DMS79 treated with DMSO at 0.1 percent for 48 hours (cell line): ENCODE measurements at places on chromosomes 3 and 15.
A peak's percentile ranks its signal among the peaks of the same experiment; 100 is the strongest.

- DNase-seq = no peak
Observed at GRCh38 chr3:171121801-171122200, 95.3 kb upstream of the SLC2A2 start.

DNA sequence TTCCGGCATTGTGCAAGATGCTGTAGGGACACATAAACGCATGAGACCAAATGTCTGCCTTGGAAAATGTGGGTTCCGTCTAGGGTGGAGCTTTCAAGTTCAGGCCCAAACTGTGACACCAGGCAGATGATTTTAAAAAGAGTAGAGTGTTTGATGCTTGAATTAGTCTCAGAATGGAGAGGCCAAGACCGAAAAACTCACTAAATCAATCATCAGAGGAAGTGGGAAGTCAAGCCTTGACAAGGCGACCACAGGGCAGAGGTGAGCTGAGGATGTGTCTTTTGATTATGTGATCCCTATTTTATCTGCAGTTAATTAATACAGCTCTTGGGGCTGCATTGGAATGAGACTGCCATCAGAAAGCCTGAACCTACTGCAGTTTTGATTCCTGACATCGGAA is 275.4 kb downstream of the ABHD5 start:
- no peak for DNase-seq

GRCh38 chr3:40009991-40010390 is 200.6 kb downstream of the MYRIP start:
- no peak for DNase-seq

DNA sequence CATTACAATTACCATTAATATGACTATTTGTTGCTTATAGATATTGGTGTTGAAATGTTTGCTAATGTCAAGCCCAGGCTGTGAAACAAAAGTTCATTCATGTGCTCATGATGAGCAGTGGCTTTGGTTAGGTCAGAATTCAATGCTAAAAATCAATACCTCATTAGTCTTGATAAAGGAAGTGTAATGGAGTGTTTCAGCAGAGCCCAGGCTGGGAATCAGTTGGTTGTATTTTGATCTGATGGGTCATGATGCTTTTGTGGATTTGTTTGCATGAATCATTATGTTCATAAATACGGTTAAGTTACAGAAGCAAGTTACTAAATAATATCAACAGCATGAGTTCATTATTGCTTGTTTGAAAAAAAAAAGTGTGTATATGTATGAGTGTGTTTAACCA is 13.6 kb upstream of the ZNF774 start:
- DNase-seq = no peak

DNA sequence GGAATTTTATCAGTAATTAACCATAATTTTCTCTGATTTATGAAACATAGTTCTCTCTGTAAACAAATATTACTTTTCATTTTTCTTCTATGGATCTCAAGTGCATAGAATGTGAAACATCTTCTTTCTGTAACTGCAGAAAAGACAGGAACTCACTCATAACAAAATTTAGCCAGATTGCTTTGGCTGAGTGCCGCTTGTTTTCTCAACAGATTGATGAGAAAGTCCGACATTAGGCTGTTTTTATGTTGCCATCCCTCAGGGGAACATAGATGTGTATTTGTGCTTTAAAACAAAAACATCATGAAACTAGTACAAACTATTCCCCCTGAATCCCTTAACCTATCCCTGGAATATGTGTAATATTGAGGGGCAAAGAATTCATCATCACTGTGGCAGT is 154.2 kb downstream of the B3GALNT1 start:
- no peak for DNase-seq

GRCh38 chr15:88256279-88257230 is at the start of gene NTRK3:
TSS of gene NTRK3 (minus strand) at chr15:88256739. CDS start at chr15:88256153, 586 bp downstream.
- DNase-seq = peak; percentile 18

DNA sequence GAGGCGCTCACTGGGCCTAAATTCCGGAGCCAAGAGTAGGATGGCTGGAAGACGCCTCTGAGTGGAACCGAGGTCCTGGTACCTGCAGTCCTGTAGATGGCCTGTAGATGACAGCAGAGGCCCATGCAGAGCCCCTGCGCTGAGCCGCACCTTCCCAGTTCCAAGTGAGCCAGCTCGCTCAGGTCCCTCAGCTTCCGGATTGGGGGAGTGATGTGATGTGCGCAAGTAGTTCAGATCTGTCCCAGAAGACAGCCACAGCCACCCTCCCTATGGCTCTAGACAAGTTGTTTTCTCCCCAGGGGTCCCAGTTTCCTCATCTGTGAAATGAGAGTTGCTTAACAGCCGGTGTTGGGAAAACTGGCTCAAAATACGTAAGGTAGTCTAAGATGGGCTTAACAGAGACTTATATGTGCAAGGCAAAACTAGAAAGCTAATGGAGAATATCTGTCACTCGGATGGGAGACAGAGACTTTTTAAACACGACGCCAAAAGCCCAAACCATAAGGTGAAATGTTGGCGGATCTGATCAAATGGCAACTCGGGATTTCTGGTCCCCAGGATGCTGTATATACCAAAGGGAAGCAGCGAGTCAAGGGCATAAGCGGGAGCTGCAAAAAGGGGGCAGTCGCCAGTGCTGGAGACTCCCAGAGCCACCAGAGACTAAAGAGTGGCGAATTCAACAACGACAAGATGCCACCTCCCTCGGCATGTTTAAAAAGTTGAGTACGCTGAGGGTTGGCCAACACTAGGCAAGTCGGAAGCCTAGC is 765 bp upstream of the MAPKAPK3 start:
- DNase-seq = peak; percentile 54

GRCh38 chr15:85492406-85492805 is 112.0 kb downstream of the AKAP13 start:
- DNase-seq = no peak

DNA sequence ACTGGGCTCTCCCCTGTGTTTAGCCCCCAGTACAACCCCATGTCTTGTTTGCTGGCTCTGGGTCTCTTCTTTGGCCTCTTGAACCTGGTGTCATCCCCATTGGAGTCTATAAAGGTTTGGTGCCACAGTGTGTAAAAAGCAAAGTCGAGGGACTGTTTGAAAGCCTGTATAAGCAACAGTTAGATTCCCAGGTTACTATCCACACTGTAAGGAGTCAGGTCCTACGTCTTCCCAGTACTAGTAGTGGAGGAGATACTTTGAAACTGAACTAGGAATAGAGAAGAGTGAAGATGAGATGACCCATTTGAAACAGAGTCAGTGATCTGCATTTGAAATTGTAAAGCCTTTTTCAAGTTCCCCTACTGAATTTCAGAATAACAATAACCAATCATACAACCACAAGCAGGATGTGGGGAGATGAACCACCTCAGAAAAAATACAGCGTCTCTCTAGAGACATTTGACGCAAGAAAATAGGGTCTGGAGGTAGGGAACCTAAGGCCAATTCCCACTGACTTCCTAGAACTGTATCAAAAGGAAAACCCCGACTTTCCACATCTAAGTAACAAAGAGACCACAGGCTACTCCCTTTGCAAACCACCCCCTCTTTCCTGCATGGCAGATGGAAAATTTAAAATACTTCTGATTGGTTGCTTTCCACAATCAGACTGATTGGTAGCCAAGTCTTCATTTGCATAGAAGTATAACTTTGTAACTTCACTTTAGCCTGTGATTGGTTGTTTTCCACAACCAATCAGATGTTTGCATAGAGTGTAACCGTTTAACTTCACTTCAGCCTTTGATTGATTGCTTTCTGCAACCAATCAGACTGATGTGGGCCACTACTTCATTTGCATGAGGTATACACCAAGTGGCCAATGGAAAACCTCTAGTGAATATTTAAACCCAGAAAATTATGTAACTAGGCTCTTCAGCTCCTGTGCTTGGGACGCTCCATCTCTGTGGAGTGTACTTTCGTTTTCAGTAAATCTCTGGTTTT is 49.9 kb upstream of the NEDD4 start:
- no peak for DNase-seq

DNA sequence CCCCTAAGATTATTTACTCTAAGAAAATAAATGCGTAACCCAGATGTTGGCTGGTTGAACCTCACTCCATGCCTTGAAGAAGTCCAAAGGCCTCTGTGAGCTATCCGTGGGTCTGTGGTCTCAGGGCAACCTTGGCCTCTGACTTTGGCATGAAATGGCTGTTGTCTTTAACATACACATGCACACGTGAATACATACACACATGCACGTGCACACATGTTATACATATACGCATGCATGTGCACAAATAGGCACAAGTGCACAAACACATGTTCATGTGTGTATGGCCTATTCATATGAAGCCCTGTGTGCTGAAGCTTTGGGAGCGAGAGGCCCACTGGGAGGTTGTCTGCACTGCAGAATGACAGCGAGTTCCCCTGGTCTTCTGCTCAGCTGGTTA is 50.8 kb downstream of the KLF15 start:
- DNase-seq = no peak

DNA sequence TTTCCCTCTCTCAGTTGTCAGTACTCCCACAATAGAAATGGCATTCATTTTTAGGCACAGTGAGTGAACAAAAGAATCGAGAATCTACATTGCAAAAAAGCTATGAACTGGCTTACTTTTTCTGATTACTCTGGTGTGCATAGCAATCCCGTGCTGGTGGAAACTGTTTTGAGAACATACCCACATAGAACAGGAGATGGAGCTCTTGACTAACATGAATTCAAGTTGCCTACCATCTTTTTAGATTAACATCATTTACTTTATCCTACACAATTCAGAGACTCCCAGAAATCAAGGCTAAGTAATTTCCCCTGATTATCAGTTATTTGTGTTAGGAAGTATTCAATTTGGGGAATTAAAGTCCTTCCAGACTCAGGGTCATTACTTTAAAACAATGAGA is 326.6 kb downstream of the ARPP21 start:
- DNase-seq = peak; percentile 23

- DNase-seq = no peak
Observed at GRCh38 chr3:179482857-179483256, 31.6 kb upstream of the GNB4 start.

DNA sequence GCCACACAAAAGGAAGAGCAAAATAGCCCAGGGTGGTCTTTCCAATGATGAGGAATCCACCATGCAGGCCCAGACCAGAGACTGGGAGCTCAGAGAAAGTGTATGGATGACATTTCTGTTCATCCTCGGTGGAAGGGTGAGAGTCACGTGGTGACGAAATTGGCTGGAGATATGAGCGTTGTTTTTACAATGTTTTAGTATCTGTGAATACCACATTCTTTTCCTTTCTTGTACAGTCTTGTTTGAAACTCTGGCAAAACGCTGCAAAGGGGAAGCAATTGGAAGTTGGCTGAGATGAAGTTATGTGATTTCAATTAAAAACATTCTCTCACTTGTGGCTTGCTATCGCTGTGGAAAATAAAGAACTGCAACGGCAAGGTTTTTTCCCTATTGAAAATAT is 137.5 kb downstream of the MAGI1 start:
- DNase-seq = no peak

GRCh38 chr3:126539558-126540250 is 15.7 kb downstream of the CHST13 start:
- no peak for DNase-seq

DNA sequence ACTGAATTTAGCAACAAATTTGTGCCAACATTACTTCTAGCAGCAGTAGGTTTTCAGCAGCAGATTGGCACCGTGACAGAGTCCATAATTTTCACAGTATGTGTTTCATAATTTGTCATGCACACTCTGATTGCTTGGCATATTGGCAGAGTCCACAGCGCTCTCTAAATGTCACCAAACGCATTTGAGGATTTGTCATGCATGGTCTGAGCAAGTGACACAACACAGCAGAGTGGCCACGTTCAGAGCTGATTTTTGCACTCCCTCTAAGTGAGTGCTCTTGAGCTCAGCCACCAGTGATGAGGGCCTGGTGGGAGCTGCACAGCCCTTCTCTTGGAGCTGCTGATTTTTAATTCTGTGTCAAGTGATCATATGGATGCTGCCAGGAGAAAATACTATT is 1270.8 kb downstream of the ROBO1 start:
- DNase-seq = peak; percentile 82

DNA sequence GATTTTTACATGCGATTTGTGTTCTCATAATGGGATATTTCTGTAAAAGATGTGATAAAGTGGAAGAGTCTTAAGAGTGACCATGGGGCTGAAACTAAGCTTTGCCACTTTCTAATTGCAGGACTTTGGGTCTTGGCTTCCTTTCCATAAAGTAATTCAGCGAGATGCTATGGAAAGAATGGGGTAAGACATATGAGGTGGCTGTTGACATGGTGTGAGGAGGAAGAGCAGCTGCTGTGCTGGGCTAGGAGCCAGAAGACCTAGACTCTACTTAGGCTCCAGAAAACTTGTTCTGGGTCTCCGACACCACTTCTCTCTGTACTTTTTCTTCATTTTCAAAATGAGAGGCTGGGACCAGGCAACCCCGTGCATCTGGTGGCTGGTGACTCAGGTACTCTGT is 654.5 kb upstream of the CFAP20DC start:
- DNase-seq = no peak

GRCh38 chr15:46301291-46301690 is 666.5 kb downstream of the SQOR start:
- DNase-seq = peak; percentile 15

DNA sequence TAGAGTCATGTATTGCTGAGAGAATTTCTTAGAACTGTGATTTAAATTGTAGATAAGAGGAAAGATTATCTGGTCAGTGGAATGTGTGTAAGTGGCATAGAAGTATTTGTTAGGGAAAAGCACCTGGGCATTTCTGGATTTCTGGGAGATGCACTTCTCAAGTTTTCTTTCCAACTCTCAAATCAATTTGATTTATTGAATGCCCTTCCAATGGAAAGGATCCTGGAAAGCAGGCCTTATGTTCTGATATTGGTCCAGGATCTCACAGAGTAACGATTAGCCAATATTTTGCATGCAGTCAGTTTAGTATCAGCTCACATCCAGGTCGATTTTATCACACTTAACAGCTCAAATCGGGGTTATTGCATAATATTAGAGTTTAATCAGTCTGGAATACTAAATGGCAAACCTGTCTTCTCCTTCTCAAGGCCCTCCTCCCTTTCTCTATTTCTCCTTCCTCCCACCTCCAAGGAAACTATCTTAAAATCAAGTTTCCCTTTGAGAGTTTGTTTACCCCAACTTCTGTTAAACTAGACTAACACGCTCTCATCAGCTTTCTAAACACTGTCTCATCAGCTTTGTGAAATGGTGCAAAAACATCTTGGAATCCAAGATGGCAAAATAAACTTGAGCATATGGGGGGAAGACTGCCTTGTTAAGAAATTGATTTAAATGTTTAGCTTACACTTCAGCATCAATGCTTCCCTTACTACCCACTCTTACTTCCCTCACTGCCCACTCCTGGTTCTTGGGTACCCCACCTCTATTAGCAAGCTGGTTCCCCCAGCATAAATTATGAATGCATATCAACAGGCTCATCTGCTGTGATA is 9.5 kb downstream of the SOX2 start:
- DNase-seq = no peak

- DNase-seq = no peak
Observed at GRCh38 chr3:69811452-69812401, 72.5 kb downstream of the MITF start.

GRCh38 chr3:52291508-52292181 is 4.0 kb downstream of the GLYCTK start:
- no peak for DNase-seq

DNA sequence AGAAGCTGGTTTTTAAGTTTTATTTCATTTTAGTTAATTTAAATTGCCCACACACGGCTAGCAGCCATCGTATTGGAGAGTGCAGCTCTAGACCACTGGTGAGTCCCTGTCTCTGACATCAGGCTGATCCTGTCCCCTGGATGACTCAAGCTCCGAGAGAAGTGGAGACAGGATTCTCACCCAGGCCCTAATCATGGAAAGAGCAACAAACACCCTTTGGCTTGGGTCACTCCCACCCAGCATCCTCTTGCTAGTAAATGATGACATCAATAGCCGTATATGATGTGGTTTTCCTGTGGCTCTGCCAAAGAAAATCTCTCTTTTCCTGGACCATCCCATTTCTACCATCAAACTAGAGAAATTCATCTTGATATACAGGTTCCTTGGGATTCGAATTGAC is 182.2 kb downstream of the NTRK3 start:
- DNase-seq = no peak

- peak; percentile 62 for DNase-seq
Observed at GRCh38 chr3:42831321-42831713, 22.1 kb downstream of the ACKR2 start.
